ENCODE measurements at places on chromosomes 5 and 9.

- DNase-seq: no peak
These were observed 197.9 kb downstream of the KCTD16 start for GRCh38 chr5:144368556-144368955.

DNA sequence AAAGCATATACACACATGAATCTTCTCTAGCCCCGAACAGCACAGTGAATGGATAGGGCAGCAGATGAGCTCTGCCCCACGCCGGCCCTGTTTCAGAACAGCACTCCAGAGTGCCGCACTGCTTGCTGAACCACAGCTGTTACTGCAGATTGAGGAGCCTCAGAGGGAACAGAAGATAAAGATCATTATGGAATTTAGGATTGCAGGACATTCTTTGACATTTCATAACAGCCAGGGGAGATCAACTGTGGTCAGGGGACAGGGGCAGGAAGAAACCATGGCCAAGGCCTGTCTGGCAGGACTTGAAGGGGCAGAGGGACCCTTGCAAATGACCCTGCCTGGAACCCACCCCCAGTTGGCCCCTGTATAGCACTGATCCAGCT, 20.6 kb downstream of the IRF1 start:
- DNase-seq: no peak

DNA sequence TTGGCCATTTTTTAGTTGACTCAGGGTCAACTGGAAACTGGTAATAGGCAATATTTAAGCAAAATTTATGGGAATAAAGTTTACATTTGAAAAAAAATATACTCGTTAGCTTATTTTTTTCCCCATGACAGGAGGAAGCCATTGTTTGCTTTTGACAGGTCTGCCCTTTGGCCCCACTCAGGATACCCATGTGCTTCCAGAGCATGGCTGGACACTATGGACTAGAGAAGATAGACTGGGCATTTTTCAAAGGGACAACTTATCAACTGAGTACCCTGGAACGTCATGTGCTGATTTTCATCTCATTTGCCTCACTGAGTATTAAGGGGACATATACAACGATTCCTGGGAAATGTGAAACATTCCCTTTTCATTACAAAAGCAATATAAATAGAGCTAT, 83.1 kb upstream of the SMIM32 start:
- DNase-seq: no peak

GRCh38 chr5:33228149-33228548, 212.6 kb upstream of the TARS1 start:
- DNase-seq: no peak

GRCh38 chr5:32299059-32299677, 13.6 kb downstream of the MTMR12 start:
- no peak for DNase-seq

DNA sequence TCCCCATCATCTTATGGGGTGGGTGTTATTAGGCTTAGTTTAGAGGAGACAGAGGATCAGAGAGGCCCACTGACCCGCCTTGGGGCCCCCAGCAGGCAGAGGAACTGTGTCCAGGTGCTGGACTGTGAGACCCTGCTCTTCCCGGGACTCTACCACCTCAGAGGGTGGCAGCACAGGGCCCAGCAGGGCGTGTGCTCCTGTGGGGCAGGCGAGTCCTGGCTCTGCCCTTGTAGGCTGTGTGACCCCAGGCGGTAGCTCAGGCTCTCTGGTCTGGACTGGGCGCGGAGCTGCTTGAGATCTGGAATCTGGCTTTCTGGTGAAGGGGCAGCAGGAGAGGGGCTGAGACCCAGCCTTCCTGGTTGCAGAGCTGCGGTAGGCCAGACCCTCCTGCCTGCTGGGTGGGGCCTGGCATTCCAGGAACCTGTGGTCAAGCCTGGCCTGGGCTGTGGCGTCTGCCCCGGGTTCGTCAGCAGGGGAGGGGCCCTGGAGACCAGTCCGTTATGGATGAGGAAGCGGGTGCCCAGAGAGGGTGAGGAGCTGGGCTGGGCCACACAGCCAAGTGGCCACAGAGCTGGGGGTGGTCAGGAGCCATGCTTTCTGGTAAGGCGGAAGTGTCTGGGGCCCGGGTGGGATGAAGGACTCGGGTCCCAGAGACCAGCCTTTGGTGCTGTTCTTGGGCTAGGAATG, 46.5 kb downstream of the RXRA start:
- DNase-seq: no peak

GRCh38 chr5:173243243-173243830, 8.3 kb upstream of the NKX2-5 start:
- no peak for DNase-seq

DNA sequence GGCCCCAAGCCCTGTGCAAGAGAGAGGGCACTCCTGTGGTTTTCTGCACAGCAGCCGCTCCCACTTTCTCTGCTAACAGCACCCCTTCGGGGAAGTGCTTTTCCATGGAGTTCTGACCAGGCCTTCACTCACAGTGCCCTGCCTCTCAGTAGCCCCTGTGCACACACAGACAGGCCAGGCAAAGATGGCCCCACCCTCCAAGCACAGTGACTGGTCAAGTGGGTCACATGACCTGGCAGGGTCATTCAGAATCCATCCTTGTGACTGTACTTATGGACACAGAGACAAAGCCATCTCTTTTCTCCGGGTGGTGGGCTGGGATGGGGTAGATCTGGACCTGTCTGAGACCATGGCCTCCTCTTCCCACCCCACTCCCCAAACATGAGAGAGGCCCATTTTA, 82.5 kb downstream of the PSD2 start:
- DNase-seq: no peak

DNA sequence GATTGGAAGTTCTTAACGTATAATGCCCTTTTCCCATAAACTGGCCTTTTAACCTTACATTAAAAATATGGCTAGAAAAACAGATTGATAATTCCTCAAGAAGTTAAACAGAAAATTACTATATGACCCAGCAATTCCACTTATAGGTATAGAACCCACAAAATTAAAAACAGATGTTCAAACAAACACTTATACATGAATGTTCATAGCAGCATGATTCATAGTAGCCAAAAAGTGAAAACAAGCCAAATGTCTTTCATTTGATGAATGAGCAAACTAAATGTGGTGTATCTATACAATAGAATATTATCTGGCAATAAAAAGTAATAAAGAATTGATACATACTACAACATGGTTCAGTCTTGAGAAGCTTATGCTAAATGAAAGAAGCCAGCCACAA, 35.5 kb downstream of the POU5F2 start:
- no peak for DNase-seq

- no peak for DNase-seq
These were observed 27.5 kb upstream of the LRRC14B start for GRCh38 chr5:163841-164240.

DNA sequence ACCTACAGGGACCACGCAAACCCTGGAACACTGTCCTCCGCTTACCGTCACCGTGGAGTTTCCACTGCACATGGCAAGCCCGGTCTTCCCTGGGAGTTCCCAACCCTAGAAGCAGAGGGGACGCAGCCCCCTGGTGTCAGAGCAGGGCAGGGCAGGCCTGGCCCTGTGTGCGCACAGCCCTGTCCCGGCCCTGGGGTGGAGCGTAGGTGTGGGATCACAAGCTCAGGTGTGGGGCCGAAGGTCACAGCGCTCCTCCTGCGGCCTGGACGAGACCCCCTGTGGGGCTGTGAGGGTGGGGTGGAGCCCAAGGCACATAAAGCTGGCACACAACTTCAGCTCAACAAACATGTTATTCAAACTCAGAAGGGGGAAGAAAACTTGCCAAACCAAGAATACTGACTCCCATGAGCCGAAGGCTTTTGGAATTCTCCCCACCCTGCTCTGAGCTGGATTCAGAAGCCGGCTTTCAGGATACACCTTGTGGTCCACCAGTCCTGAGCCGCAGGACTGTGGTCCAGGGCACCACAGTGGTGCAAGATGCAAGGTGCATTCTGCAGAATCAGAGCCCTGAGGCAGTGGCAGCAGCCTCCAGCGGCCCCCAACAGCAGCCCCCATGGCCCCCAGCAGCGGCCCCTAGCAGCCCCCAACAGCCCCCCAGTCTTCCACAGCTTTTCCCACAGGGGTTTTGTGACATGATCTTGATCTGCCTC, 11.8 kb upstream of the EXOC3 start:
- DNase-seq: peak; percentile 34

DNA sequence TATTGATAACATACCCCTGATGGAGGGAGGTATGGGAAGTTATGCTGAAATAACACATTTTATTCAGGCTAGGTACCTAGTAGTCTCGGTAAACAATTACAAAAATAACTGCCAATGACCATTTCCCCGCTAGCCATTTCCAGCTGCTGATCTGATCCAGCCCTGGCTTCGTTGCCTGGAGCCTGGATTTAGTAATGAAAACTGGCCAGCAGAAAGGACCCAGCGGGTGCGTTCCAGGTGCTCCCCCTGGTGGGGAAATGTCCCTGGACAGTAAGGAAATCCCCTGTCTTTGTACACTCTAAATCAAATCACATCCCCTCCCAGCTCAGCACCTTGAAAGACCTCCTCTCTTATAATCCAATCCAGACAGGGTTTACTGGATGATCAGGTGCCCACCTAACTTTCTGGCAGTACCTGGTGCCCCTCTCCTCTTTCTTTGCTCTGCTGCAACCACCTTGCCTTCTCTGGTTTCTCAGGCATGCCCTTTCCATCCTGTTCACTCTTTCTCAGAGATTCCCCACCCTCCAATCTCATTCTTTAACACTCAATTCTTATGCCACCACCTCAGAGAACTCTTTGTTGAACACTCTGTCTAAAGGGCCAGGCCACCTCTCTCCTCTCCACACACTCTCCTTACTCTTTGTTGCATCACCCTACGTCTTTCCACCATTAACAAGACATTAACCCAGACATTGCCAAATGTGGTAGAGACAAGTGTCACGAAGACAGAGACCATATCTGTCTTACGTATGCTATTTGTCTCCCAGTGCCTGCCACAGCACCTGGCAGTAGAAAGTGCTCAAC, 50.1 kb upstream of the SMAD5 start:
- peak; percentile 81 for DNase-seq

DNA sequence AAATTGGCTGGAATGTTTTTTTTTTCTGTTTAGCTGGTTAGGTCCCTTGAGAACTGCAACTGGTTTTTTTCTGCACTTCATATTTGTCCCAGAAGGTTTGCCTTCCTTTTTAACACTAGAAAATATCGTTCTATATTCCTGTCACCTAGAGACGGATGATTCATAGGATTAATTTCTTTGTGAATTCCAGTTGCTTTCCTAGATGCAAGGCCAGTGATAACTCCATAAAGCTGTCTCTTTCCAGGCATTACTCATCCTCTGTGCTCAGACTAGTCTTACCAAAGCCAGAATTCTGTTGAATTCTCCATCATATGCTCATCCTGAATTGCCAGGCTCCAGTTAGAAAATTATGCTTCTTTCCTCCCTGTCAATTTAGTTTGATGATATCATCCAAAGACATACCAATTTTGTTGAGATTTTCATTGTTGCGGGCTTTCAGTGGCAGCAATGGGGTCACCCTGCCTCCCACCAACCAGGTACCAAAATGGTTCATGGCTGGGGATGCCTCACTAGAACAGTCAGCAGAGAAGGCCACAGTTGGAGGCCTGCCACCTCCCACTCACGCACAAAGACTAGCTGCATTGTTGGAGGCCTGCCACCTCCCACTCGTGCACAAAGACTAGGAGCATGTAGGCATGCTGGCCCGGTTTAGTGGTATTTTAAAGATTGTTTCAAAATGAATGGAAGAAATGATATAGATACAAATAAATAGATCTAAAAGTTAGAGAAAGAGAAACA, 8.5 kb downstream of the BAAT start:
- DNase-seq: peak; percentile 80

- DNase-seq: no peak
These were observed at the start of gene VLDLR for GRCh38 chr9:2621722-2622460. Gene VLDLR (plus strand): TSS chr9:2621787. CDS start chr9:2622190, 403 bp downstream.

GRCh38 chr9:16918920-16919319, 48.5 kb upstream of the BNC2 start:
- DNase-seq: no peak
